ENCODE measurements at places on chromosomes 3 and 15. TPM values are rescaled to one million over a fixed set of nuclear protein-coding genes. Genes with fewer than 3 reads are reported as not detected.

GOLGA6A gene
- not detected for total RNA-seq

TGM4 gene
- not detected for total RNA-seq

MED12L gene
- 1.6 TPM for total RNA-seq

LEKR1 gene
- 0.73 TPM for total RNA-seq

ROPN1 gene
- total RNA-seq, result not detected

PAQR5 gene
- not detected for total RNA-seq

CCR8 gene
- total RNA-seq, result 12.6 TPM

ACOX2 gene
- not detected for total RNA-seq

PLS1 gene
- 5.5 TPM for total RNA-seq

DNAH12 gene
- 0.14 TPM for total RNA-seq

GOLGA8K gene
- total RNA-seq, result 1.9 TPM

VEPH1 gene
- not detected for total RNA-seq

GOLGA6D gene
- not detected for total RNA-seq

SLC9A9 gene
- 13.4 TPM for total RNA-seq
